D721Med (cell line): ENCODE measurements at places on chromosomes 12 and 14.
A peak's percentile ranks its signal among the peaks of the same experiment; 100 is the strongest.

DNA sequence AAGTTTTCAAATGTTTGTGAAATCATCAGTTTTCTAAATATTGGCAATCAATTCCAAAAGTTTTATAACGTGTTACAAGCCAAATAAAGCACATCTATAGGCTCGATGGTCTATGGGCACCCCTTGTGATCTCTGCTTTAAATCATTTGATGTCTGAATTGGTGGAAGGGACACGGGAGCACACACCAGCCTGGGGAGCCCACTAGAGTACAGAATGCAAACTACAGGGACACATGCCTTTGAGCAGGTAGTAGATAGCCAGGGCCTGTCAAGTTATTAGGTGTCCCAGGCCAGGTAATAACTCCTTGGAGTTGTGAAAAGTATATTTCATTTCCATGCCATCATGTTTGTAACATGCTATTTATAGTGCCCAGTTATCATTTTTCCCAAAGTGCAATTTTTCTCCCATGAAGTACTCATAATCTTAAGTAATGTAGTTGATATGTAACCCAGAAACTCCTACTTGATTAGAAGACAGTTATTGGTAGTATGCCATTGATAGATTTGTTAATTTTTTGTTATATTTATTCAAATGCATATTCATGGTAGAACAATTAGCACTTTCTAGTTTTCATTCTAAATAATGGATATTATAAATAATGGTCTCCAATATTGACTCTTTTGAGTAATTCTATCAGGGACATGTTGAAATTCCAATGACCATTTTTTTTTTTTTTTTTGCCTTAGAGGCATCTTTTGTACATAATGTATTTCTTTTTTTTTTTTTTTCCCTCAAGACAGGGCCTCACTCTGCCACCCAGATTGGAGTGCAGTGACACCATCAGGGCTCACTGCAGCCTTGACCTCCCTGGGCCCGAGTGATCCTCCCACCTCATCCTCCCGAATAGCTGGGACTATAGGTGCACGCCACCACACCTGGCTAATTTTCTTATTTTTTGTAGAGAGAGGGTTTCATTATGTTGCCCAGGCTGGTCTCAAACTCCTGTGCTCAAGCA lies 96.9 kb upstream of the FGD4 start:
- no peak for DNase-seq

- no peak for DNase-seq
Observed at GRCh38 chr12:75685617-75686225, 174.3 kb upstream of the KRR1 start.

GRCh38 chr12:124452576-124453331 lies 114.7 kb downstream of the NCOR2 start:
- no peak for DNase-seq

DNA sequence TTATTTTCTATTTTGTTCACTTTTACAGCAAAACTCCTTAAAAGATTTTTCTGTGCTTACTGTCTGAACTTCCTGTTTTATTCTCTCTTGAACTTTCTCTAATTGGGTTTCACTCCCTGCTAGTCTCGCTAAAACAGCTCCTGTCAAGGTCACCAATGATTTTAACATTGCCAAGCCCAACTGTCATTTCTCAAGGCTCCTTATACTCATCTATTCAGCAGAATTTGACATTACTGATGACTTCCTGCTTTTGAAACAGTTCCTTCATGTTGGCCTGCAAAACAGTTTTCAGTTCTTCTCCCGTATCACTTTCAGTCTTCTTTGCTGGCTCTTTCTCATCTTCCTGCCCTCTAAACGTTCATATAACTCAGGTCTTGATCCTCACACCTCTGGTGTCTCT lies 268.5 kb upstream of the USP15 start:
- DNase-seq: no peak

GRCh38 chr14:100737526-100737925 lies 10.8 kb downstream of the DLK1 start:
- DNase-seq: no peak

DNA sequence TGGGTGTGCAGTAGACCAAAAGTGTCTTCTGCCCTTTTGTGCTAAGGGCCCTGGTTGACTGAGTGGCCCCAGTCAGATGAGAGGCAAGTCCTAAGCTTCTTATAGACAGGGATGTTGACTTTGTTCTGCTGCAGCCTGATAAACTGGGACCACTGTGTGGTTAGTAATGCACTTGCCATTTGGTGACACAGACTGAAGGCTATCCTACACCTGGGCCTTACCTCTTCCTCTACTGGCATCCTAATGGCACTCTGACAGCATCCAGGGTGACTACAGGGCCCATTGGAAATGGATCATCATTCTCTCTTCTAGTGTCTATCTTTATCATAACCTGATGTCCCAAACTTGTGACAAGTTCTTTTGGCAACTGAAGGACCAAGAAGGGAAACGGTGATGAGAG lies 3.3 kb downstream of the SDR39U1 start:
- DNase-seq: no peak

DNA sequence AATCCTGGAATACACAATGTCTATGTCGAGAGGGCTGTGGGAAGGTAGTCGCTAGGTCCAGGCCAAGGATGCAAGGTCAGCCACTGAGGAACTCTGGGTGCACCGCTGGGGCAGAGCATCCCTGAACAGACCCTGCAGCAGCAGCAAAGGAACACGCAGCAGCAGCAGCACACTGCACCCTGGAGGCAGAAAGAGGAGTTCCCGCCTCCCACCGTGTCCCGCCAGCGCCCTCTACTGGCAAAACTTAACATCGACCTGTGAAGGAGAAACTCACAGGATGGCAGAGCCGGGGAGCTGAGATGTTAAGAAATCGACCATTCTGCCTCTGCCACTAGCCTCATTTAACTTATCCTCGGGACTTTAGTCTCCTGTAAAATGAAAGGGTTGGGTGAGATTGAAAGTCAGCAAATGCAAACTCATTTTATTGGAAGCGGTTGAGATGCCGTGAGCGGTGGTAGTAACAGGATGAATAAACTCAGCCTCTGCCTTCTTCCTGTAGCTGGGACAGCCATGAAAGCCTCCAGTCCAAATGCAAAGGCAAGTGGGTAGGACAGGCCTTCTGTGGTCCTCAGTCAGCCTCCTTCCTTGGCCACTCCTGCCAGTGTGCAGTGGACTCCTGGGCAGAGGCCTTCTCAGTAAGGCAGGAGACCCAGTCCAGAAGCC lies 45.6 kb downstream of the STAB2 start:
- DNase-seq: peak; percentile 45
